ENCODE measurements at places on chromosomes 6 and 20.

DNA sequence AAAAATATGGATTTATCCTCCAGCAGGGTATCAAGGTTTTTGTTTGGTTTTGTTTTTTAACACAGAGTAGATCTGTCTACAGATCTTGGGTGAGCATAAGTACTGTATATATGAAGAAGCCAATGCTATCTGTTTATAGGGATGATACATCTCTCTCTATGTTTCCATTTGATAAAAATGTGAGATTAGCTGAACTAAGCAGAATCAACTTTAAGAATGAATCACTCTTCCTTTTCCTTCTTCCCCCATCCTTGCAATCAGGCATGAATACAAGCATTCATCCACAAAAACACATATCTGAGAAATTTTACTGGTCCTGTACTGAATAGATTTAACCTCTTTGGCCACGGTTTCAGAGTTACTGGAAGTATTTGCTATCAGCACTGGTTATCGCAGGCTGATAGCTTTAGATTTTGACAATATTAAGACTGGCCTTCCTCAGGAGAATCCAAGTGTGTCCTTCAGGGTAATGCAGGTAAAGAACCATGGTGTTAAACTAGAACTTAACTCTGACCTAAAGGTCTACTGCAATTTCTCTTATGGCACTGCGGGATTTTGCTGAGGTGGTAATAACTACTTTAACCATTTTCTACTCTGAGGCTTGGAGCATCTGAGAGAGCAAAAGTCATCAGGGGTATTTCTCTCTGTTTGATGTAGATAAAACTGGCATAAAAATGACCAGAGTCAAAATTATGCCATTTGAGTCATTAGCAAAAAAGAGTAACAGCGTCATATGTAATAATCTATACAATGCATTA, 1.5 kb downstream of the SNAP25 start:
- H3K4me3 ChIP-seq: no peak overlapping the region
- H3K27ac ChIP-seq: no peak overlapping the region
- H3K27me3 ChIP-seq: peaks cover 16% of the 10 kb centered on the region
- no peaks in the 10 kb centered on the region for H3K36me3 ChIP-seq
- no peaks in the 10 kb centered on the region for H3K4me1 ChIP-seq

- H3K27me3 ChIP-seq: no peaks in the 10 kb centered on the region
- no peak overlapping the region for H3K4me3 ChIP-seq
- no peak for DNase-seq
- H3K36me3 ChIP-seq: no peaks in the 10 kb centered on the region
- H3K4me1 ChIP-seq: peaks cover 19% of the 10 kb centered on the region
- H3K27ac ChIP-seq: no peak overlapping the region
Measured at GRCh38 chr20:10857352-10858070, 183.7 kb upstream of the JAG1 start.

- H3K36me3 ChIP-seq: no peaks in the 10 kb centered on the region
- no peak overlapping the region for H3K4me3 ChIP-seq
- no peaks in the 10 kb centered on the region for H3K27me3 ChIP-seq
- no peak for DNase-seq
- no peak overlapping the region for H3K27ac ChIP-seq
- peaks cover 23% of the 10 kb centered on the region for H3K4me1 ChIP-seq
Measured at GRCh38 chr20:57207251-57207650, 59.2 kb downstream of the BMP7 start.

DNA sequence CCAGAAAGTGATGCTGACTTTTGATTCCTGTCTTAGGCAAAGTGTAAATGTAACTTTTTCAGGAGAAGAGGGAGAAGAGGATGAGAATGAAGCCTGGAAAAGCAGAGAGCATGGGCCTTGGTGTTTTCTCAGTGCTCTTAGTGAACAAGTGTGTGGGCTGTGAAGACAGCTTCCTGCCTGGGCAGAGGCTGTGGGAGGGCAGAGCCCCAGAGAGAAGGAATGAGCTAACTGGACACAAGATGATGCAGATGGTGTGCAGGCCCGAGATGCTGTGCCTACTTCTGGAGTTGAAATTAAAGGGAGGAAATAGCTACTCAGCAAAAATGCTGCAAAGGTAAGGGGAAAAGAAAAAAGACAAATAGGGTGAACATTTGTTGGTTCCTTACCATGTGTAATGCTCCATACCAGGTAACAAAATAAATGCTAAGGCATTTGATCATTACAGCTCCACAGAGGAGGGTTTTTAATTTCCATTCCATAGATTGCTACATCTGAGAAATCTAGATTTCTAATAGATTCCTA, 87.0 kb upstream of the CEP162 start:
- H3K27me3 ChIP-seq: no peaks in the 10 kb centered on the region
- no peaks in the 10 kb centered on the region for H3K36me3 ChIP-seq
- DNase-seq: no peak
- H3K27ac ChIP-seq: no peak overlapping the region

- no peaks in the 10 kb centered on the region for H3K4me1 ChIP-seq
- H3K36me3 ChIP-seq: no peaks in the 10 kb centered on the region
- no peak overlapping the region for H3K27ac ChIP-seq
- no peak for DNase-seq
- no peak overlapping the region for H3K4me3 ChIP-seq
- H3K27me3 ChIP-seq: peaks cover 85% of the 10 kb centered on the region
Measured at GRCh38 chr6:39029156-39030011, 19.2 kb upstream of the GLP1R start.

GRCh38 chr20:46770330-46771194, 61.1 kb downstream of the SLC2A10 start:
- no peaks in the 10 kb centered on the region for H3K27me3 ChIP-seq
- H3K4me1 ChIP-seq: 0 out of 2 replicates have a peak, but pooled peaks cover 6% of the 10 kb centered on the region
- H3K4me3 ChIP-seq: no peak overlapping the region
- H3K27ac ChIP-seq: no peak overlapping the region
- DNase-seq: no peak

GRCh38 chr6:143232849-143233248, 172.2 kb downstream of the AIG1 start:
- no peak for DNase-seq
- no peak overlapping the region for H3K27ac ChIP-seq
- H3K4me1 ChIP-seq: no peaks in the 10 kb centered on the region
- H3K4me3 ChIP-seq: no peak overlapping the region

DNA sequence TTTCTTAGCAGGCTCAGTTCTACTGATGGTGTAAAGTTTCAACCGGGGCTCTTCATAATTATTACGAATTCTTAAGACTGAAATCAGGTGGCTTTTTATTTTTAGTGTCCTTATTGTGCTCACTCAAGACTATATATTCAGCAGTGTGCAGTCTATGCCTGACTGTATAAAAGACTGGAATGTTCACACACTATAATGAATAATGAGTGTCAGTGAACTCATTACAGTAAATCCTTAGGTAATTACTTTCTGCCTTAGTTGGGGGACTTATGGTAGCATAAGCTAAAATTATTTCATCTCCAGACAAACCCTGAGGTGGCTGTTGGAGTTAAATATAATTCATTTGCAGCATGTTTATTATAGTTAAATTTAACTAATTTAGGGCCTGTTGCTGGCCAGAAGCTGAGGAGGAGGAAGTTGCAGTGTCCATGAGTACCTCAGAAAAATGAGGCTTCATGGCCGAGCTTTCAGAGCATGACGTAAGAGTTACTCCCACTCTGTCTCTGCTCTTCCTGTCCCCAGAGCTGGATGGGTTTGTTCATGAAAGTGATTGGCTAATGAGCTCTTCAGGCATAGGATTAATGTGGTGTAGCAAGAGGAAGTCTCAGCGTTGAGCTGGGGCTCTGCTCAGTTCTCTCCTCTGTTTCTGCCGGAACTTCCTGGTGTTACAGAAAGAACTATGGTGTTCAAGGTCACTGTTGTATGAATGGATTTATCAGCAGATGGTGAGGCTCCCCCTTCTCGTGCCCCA, 335.7 kb downstream of the NRN1 start:
- no peak for DNase-seq
- no peaks in the 10 kb centered on the region for H3K27me3 ChIP-seq
- H3K36me3 ChIP-seq: no peaks in the 10 kb centered on the region
- H3K4me1 ChIP-seq: no peaks in the 10 kb centered on the region

DNA sequence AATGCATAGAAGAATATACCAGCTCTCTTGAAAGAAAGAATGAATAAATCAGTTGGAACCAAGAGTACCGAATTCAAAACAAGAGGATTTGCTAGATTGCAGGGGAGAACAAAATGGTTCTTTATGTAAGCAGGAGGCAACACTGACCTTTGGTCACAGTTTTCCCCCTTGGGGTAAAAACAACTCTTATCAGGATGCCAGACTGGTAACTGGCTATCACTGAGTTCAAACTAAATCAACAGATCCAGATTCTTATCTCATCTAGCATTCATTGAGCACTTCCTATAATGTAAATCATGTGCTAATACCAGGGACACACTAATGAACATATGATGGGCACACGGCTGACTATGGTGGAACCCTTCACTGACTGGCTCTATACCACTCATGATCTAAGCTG, 4.8 kb upstream of the IL17F start:
- H3K27me3 ChIP-seq: peaks cover 94% of the 10 kb centered on the region
- no peaks in the 10 kb centered on the region for H3K36me3 ChIP-seq
- no peaks in the 10 kb centered on the region for H3K4me1 ChIP-seq
- no peak overlapping the region for H3K27ac ChIP-seq
- no peak for DNase-seq
- H3K4me3 ChIP-seq: no peak overlapping the region

DNA sequence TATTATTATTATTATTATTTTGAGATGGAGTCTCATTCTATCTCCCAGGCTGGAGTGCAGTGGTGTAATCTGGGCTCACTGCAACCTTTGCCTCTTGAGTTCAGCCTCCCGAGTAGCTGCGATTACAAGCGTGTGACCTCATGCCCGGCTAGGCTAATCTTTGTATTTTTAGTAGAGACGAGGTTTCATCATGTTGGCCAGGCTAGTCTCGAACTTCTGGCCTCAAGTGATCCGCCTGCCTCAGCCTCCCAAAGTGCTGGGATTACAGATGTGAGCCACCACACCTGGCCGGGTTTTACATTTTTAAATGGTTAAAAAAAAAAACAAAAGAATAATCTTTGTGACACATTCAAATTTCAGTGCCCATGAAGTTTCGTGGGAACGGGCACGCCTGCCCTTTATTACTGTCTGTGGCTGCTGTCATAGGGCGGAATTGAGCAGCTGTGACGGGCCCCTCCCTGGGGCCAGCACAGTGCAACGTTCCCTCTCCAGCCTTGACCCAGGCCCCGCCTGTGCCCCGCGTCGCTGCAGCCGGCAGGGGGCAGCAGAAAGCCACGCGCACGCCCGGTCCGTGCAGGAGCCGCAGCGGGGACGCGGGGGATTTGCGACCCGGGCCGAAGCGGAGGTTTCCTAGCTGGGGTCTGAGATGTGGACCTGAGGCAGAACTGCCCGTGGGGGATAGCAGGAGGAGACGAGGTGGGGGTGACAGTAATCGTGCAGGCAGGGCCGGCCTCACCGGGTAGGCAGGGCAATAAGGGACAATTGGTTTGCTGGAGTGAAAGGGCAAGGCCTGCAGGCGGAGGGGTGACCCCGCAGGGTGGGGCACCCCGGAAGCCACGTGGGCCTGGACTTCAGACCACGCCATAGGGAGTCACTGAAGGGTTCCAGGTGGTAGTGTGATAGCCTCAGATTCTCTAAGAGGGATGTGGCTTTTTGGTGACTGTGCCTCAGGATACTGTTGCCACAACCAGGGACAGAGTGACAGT, 54.3 kb downstream of the SYTL3 start:
- H3K4me3 ChIP-seq: peak overlapping the region; percentile 46
- H3K27ac ChIP-seq: peak overlapping the region; percentile 94
- H3K27me3 ChIP-seq: no peaks in the 10 kb centered on the region
- DNase-seq: peak; percentile 81
